ENCODE measurements at places on chromosomes 2 and 18.
A peak's percentile ranks its signal among the peaks of the same experiment; 100 is the strongest.

GRCh38 chr2:172251231-172251630 is 148.5 kb upstream of the DLX2 start:
- no peak for DNase-seq

- no peak for DNase-seq
Measured at GRCh38 chr2:44191739-44192138, 23.1 kb downstream of the PPM1B start.

GRCh38 chr2:176814740-176815367 is 397.7 kb upstream of the HNRNPA3 start:
- DNase-seq, result no peak

DNA sequence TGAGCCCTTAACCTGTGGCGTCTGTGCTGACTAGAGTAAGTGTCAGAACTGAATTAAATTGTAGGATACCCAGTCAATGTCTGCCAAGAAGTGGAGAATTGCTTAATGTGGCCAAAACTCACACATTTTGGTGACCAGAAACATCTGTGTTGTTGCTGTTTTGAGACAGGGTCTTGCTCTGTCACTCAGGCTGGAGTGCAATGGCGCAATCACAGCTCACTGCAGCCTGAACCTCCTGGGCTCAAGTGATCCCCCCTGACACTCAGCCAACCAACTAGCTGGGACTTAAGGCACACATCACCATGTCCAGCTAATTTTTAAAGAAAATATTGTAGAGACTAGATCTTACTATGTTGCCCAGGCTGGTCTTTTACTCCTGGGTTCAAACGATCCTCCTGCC is 34.4 kb upstream of the RTN4 start:
- DNase-seq, result no peak

DNA sequence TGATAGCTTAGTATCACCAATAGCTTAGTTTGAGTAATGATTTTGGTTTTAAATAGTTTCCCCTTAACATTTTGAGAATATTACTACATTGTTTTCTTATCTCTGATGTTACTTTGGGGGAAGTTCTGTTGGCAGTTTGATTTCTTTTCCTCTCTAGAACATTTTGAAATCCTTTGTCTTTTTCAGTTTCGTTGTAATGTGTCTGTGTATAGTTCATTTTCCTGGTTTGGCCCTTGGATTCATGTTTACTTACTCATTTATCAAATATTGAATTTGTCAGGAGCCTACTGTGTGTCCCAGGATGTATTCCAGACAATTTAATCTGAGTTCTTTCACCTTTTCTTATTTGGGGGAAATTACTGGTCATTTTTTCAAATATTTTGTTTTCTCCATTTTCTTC is 16.7 kb downstream of the ANKRD12 start:
- DNase-seq, result no peak

- no peak for DNase-seq
Measured at GRCh38 chr2:73282924-73283544, 1.2 kb downstream of the FBXO41 start.

GRCh38 chr2:28310107-28310506 is 82.6 kb upstream of the FOSL2 start:
- DNase-seq, result no peak

GRCh38 chr18:2407961-2408360 is 163.3 kb downstream of the METTL4 start:
- no peak for DNase-seq

- no peak for DNase-seq
Measured at GRCh38 chr2:176960061-176960460, 252.5 kb upstream of the HNRNPA3 start.

- DNase-seq, result no peak
Measured at GRCh38 chr2:18078216-18078615, 199.7 kb downstream of the KCNS3 start.

DNA sequence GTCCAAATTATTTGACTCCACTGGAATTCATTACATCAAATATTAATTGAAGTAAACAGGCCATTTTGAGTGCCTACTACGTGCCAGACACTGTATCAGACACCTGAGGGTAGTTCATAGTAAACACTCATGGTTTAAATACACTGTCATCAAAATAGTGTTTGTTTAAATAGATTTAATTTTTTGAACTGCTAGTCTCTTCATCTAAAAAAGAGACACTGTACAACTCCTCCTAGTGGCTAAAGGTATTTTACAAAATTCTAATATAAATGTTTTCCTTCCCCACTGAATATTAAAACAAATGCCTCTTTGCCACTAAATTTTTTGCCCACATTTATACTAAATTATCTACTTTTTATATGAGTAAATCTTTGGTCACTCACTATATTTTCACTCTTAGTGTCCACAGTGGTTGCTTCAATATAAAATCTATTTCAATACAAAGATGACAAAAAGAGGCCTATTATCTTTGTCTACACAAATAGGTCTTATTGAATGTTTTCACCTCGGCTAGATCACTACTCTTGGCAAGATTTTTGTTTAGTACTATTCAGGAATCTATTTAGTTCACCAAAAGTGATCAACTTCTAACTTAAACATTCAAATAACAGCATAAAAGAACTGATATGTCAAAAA is 122.1 kb downstream of the TMEM247 start:
- no peak for DNase-seq

- no peak for DNase-seq
Measured at GRCh38 chr2:100303744-100304143, 18.6 kb downstream of the LONRF2 start.

DNA sequence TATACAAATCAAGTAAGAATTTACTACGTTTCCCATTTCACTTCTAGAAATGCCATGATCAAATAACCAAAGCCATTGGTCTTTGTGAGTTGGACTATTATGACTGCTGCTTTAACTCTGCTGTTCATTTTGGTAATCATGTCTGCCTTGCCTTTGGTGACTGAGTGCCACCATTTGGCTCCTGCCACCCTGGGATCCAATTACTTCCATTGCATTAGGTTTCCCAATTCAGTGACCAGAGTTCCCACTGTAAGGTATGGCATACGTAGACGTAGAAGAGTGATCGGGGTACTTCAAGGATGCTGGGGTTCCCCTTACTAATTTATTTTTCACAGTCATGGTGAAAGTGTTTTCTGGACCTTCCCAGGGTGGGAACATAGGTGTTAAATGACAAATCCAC is 90.1 kb downstream of the SPIRE1 start:
- no peak for DNase-seq

DNA sequence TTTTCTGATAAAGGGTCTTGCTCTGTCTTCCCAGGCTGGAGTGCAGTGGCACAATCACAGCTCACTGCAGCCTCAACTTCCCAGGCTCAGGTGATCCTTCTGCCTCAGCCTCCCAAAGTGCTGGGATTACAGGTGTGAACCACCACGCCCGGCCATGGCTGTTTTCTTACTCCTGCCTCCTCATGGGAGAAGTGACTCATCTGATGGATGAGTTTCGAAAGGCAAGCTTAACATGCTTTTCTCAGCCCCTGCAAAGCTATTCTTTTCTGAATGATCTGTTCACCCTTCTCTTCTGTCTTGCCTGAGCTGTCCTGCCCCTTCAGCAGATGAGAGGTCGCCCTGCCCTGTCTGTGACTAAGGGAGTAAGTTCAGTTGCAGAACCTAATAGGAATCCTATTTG is 929 bp upstream of the CREG2 start:
- DNase-seq, result no peak

DNA sequence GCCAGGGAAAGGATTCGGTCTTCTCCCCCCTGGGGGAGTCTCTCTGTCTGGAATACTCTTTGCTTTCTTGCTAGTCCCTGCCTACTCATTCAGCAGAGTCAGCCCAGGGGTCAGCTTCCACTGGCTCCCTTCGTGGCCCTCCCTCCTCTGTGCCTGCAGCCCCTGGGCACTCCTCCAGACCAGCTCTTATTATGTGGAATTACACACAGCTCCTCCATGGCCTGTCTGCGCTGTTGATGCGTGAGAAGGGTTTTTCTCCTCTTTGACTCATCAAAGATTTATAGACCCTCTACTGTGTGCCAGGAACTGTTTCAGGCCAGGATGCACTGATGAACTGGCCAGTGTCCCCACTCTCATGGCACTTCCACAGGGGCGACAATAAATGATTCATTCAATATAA is 44.4 kb downstream of the ST8SIA5 start:
- DNase-seq, result no peak

- DNase-seq, result no peak
Measured at GRCh38 chr18:274313-274712, 6.5 kb upstream of the THOC1 start.

DNA sequence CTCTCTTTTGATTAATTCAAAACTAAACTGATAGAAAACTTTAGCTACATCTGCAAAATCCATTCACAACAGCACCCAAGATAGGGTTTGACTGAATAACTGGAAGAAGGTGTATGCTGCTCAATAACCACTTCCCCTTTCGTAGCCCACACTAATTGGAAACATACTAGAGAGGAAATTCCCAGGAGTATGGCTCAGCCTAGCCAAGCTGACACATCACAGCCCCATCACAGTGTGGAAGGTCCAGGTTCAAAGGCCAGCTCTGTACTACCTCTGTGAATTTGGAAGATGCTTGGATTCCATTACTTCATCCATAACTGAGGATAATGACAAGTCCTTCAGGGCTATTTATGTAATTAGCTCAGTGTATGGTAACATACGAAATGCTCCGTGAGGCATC is 185.4 kb downstream of the FBXO15 start:
- DNase-seq, result no peak

DNA sequence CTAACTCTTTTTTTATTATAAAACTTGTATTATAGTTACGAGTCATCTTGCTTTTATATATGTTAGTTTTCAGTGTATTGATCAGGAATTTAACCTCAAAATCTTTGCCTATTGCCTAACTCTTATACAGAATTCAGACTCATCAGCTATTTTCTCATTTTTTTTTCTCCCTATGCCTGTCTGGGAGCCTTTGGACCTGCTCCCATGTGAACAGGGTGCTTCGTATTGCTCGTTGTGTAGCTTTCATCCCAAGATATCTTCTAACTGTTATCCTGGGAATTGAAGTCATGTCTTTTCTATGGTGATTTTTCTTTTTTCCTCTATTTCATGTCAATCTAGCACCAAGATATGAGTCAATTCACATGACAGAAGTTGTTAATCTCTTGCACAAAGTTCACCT is 814.0 kb downstream of the SLC4A3 start:
- no peak for DNase-seq

DNA sequence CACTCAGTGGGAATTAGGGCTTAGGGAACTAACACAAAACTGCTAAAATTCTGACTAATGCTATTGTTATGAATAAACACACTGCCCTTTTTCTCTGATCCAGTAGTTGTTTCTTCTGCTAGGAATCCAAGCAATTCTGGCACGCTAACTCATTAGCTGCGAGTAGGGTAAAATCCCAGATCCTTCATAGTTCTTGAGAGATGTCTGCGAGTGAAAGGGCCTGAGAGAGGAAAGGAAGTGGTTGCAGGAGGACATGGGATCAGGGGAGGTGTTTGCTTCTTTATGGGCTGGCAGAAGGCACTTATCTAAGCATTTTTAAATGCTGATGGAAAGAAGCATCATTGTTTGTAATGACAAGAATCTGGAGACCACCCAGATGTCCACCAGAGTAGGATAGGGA is 9.4 kb downstream of the MAP3K19 start:
- no peak for DNase-seq

DNA sequence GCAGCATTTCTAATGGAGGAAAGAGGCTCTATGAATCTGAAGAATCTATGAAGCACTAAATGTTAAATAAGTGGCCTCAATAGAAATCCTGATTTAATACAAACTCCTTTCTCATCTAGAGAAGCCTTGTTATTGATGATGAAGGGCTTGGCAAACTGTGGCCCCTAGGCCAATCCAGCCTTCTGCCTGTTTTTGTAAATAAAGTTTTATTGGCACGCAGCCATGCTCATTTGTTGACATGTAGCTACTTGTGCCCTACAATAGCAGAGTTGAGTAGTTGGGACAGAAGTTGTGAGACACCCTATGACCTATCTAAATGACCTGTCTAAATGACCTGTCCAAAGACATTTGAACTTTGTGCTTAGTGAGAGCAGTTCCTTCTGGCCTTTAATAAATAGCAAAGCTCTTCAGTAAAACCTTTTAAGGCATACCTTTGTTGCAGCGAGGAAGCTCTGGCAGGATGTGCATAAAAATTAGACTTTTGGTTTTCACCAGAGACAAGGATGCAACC is 484.4 kb upstream of the SPRED2 start:
- no peak for DNase-seq

DNA sequence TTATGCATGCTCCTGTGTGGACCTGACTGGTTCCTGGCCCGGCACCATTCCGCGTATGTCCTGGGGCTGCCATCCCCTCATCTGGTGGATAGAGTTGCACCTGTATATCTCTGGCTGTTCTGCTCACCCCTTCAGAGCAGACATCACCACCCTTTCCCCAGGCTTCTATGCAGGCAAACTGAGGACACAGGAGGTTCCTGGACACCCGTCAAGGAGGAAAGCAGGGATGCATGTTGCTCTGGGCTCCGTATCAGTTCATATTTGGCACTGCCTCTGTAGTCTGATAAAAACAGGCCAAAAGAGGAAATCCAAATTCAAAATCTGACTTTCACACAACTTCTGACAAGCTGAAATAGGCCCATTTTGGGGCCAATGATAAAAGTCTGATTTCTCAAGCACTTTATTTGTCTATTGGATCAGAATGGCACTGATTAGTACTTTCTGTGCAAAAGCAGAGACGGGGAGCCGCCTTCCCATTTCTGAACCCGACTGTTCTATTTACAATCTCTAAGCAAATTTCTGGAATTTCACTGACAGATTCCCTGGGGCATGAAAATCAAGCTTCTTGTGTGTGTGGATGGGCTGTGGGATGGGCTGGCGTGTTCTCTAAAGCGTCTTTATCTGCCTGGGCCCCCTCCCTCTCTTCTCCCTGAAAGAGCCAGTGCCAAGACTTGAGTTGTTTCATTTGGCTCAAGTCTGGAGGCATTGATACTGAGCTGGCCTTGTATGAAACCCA is 96.9 kb downstream of the SETBP1 start:
- no peak for DNase-seq

GRCh38 chr2:205720451-205720902 is 38.2 kb downstream of the NRP2 start:
- DNase-seq, result no peak

DNA sequence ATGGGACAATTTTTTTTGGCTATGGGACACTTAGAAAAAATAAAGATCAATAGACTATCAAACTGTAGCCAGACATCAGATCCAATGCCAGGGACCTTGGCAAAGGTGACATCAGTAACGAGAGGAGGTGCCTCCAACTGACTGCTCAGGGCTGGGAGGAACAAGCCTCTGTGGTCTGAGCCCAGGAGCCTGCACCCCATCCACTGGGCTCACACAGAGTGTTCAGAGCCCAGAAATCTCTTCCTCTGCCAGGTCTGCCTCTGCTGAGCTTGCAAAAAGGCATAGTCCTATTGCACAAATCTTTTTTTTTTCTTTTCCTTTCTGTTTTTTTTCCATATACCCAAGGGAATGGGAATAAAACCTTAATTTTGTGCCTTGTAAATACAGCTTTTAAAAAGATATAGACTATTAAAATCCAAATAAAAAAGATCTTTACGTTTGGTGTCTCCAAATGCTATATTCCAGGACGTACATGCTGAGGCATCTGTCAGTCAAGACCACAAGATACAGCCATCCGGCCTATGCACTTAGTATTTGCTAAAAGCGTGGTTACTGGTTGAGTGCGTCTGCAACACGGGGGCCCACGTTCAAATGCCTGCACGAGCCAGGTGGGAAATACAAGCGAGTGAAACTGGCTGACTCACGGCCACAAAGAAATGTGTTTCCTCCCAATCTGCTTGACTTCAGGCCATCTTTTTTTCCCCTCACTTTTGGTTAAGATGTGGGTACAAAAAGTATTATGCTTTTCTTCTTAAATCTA is 7.8 kb upstream of the ARHGAP25 start:
- peak; percentile 48 for DNase-seq

GRCh38 chr2:156864325-156864724 is 393.2 kb upstream of the GALNT5 start:
- no peak for DNase-seq

- DNase-seq, result no peak
Measured at GRCh38 chr2:39266916-39267434, 23.2 kb upstream of the CDKL4 start.
